ENCODE measurements at places on chromosomes 12 and 14.

- DNase-seq: peak; percentile 72
Observed at GRCh38 chr14:97977651-97978261, 1180.6 kb downstream of the VRK1 start.

DNA sequence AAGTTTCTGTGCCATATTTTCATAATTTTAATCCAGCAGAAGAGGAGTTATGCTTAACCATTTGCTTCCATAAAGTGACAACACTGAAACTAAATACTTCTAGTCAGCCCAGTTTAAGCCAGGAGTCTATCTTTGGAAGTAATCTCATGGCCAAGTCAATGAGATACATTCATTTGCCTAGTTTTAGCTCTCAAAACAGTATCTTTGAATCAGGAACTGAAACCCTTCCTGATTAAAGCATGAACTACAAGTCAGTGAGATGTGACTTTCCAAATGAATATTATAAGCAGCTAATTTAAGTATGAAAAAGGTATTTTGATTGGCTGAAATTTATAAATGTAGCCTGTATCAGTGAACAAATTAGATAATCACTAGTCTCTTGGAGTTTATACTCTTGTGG is 491.5 kb downstream of the SLC6A15 start:
- no peak for DNase-seq

DNA sequence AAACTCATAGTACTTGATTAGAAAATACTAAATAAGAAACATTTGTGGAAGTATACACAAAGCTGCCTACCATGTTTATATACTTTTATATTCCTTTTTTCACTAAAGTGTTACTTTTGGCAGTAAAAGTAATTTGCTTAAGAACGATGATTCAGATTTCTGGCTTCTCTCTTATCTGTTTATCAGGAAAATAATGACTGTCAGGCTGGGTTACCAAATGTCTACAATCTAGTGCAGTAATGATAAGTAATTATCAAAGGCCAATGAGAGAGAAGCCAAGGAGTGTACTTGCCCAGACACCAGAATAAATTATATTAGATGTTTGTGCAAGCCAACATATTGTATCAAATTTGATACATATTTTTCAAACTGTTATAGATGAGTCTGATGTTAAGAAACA is 113.4 kb downstream of the RALGAPA1 start:
- DNase-seq: no peak

DNA sequence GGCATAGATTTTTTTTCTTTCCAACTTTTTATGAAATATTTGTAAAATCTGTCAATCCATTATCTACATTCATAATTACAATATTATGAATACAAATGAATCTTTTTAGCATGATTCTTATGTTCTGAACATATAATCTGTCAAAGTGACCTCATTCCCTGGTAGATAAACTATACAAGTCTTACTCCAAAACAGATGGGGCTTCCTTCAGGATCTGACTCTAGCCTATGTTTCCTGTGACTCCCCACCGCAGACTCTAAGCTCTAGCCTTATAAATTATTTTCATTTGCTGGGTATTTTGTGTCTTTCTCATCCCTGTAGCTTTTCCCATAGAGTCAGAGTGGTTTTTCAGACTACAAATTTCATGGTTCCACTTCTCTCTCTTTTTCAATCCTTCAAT is 202.1 kb upstream of the KITLG start:
- DNase-seq: no peak

DNA sequence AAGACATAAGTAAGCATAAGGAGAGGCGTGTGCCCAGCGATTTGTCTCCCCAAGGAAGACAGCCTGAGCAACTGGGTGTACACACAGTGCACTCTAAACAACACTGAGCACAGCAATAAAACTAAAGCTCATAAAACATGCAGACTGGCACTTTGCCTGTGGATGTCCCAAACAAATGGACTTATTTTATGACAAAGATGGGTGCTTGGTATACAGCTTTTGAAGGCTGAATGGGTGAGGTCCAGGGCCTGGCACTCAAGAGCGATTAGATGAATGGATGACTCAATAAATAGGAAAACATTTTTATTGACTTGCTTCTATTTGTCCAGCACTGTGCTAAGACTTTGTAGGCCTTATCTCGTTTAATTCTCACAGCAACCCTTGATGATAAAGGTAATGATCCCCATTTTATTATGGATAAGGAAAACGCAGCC is 28.5 kb downstream of the LGMN start:
- DNase-seq: no peak

DNA sequence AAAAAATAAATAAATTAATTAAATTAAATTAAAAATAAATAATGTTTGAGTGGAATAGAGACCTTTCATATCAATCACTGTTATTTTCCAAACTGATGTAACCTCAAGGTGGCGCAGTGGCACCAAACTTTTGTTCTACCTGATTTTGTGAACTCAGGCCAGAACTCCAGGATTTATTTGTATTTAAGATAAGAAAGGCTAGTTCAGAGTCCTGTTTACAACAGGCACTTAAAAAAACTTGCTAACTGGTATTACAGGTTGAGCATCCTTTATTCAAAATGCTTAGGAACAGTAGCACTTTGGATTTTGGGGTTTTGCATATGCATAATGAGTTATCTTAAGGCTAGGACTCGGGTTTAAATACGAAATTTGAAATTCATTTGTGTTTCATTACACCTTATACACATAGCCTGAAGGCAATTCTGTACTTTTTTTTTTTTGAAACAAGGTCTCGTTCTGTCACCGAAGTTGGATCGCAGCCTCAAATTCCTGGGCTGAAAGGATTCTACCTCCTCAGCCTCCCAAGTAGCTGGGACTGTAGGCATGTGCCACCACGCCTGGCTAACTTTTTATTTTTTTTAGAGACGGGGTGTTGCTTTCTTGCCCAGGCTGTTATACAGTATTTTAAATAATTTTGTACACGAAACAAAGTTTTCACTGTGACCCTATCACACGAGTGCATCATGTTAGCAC is 32.4 kb downstream of the YY1 start:
- DNase-seq: peak; percentile 48

DNA sequence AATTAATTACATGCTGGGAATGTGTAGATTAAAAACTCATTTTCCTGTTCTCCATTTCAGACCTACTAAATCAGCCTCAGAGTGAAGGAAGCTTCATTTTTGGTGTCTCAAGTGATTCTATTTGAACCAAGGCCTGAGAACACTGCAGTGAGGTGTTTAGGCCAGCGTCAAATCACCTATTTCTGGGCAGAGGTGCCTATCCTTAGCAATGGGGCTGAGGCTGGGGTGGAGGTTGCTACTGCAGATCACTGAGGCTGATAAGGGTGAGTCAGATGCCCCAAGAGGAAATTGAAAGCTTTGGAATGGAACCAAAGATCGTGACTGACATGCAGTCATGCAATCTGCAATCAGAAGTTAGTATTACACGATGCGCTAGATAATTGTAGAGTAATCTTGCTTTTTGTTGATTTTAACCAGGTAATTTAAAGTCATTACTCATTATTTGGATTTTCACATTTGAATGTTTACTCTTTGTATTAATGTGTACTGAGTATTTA is 4.4 kb downstream of the TXNRD1 start:
- DNase-seq: peak; percentile 51

DNA sequence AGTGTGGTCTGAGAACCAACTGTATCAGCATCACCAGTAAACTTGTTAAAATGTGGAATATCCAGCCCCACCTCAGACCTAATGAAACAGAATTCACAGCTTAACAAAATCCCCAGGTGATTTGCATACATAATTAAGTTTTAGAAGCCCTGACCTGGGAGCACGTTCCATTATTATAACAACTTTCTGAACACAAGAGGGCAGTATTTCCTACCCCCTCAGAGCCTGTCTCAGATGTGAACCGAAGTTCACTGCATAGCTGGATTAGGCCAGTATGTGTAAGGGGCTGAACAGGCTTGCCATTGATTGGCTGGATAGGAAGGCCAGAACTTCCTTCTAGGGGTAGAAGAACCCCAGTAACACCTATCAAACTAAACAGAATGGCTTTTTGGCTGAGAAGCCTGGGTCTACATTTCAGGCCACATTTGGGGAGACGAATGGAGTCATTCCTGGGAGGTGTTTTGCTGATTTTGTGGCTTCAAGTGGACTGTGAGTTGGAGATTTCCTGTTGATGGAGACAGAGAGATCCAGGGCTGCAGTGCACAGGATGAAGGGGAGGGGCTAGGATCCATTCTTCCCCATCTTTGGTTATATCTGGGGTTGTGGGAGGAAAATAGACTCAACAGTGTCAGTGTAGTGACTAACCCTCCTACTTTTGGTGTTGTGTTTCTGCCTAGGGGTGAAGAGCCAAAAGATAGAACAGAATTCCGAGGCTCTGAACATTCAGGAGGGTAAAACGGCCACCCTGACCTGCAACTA is 94.7 kb upstream of the OR4E1 start:
- peak; percentile 57 for DNase-seq

DNA sequence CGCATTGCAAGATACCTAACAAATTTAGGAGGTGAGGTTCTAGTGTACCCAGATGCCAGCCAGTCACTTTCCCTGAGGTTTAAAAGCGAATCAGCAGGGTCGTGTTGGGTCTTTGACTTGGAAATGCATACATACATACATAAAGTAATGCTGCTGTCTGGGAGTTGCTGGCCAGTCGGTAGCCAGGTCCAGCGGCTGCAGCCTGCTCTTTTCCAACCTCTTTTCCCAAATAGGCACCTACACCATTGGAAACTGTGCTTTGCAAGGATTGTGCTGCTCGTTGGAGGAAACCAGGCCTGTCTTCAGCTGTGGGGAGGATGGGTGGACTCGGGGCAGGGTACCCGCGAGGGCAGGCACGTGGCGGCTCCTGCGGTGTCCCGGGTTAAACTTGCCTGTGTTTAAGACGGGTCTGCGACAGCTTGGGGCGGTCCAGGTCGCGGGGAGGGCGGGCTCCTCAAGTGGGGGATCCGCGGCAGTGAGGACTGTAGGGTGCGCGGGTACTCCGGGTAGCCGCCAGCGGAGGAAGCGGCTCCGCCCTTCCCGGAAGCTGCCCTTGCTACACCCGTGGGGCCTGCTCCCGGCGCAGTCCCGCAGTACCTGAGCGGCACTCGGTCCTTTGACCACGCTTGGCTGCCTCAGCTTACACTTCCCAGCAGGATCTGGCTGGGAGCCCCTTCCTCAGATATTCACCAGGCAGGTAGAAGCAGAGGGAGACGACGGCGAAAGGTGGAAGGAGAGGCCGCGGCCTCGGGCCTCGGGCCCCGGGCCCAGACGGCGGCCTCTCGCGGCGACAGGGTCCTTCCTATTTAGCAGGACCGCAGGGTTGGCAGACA is 2.7 kb downstream of the TTC6 start:
- no peak for DNase-seq

DNA sequence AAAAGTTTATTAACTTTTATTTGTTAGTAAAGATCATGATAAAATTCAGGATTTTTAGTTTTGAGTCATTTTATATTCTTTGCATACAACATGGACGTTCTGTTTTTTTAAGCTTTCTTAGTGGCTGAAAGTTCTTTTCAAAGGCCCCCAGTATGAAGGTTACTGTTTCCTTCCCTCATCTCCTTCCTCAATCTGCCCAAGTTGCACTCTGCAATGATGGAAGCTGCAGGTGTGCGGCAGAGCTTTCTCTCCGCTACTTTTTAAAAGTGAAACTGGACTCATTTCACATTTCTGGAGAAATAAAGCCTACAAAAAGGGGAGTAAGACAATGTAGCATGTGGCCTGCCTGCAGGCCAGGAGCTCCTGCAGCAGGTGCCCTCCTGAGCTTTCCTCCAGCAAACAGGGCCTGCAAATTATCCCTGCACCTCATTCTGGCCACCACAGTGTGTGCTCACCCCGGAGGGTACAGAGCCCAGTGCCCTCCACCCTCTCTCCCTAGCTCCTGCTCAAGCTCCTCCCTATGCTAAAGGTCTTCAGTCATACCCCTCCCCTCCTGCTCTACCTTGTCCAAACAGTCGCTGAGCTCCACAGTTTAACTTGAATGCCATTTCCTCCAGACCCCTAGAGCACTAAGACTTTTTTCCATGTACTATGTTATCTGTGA is 78.9 kb downstream of the SETD3 start:
- DNase-seq: no peak

DNA sequence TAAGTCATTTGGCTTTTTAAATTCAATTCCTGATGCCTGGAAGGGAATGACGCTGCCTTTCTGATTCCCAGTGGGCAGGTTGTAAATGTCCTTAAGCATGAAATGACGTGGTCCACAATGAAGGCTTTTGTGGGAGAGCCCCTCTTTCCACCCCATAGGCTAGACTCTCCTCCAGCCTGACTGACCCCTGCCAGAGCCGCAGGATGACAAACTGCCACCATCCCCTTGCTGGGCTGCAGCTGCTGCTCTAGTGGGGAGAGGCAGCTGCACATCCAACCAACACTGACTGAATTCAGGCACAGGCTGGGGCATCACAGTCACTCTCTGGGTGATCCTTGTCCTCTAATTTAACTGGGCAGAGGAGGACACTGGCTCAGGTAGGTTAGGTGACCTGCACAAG is 6.3 kb downstream of the TSPAN11 start:
- no peak for DNase-seq

GRCh38 chr12:62516927-62517326 is 50.3 kb downstream of the MON2 start:
- no peak for DNase-seq

DNA sequence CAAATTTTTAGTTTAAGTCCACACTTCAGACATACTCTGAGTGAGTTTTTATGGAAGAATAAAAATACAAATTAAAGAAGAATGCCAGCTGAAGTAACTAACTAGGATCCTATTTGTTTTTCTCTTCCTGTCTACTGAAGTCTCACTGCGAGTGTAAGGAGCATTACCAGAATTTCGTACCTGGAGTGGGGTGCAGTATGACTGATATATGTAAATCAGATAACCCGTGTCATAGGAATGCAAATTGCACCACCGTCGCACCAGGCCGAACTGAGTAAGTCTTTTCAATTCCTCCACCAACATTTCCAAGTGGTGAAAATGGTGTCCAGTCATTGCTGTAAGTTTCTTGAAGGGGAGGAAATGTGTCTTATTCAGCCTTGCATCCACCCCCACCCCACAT is 52.9 kb downstream of the STAB2 start:
- no peak for DNase-seq

- no peak for DNase-seq
Observed at GRCh38 chr12:49294086-49294803, 702 bp upstream of the PRPH start.

DNA sequence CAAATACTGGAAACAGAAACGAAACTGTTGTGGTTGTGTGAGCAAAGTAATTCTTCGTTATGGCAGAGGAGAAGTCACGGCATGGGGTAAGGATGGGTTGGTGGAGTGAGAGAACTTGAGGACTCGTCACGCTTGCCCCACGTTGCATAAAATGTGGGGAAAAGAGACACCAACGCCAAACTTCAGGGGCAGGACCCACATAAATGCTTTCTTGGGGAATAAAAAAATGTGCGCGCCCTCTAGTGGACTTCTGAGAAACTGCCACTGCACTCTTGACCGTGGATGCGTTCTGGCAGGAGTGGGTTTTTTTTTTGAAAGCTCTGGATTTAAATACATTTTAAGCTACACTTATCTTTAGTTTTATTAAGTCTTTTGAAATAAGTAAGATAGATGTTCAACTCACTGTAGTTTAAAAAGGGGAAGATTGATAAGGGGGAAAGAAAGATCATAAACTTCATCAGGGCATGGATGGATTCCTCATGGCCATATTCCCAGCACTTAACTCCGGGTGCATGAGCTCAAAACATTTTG is 4.1 kb upstream of the IGF1 start:
- DNase-seq: peak; percentile 50
